Muscle of leg (tissue), 16 donors: ENCODE measurements at places on chromosomes 11 and 22. TPM values are rescaled to one million over a fixed set of nuclear protein-coding genes. Genes with fewer than 3 reads are reported as not detected.

The IFT27 gene
- 24.5 TPM for polyA plus RNA-seq

The KCNQ1OT1 gene
- 1.00 TPM for polyA plus RNA-seq

The CTNND1 gene
- polyA plus RNA-seq = 144 TPM

The SLC6A5 gene
- polyA plus RNA-seq = not detected

The CARNS1 gene
- polyA plus RNA-seq = 77.5 TPM

The HBD gene
- polyA plus RNA-seq = 0.57 TPM

The ADORA2A gene
- 8.1 TPM for polyA plus RNA-seq

The FAM168A gene
- 29.4 TPM for polyA plus RNA-seq

The LRRC10B gene
- polyA plus RNA-seq = 0.18 TPM

The PTGDR2 gene
- 0.82 TPM for polyA plus RNA-seq

The TSPAN32 gene
- 2.3 TPM for polyA plus RNA-seq

The RIBC2 gene
- 1.9 TPM for polyA plus RNA-seq

- DNase-seq = no peak
Measured at GRCh38 chr22:23193196-23193827, 13.0 kb downstream of the BCR start.

- DNase-seq = no peak
Measured at GRCh38 chr11:115166820-115167219, 337.4 kb downstream of the CADM1 start.

DNA sequence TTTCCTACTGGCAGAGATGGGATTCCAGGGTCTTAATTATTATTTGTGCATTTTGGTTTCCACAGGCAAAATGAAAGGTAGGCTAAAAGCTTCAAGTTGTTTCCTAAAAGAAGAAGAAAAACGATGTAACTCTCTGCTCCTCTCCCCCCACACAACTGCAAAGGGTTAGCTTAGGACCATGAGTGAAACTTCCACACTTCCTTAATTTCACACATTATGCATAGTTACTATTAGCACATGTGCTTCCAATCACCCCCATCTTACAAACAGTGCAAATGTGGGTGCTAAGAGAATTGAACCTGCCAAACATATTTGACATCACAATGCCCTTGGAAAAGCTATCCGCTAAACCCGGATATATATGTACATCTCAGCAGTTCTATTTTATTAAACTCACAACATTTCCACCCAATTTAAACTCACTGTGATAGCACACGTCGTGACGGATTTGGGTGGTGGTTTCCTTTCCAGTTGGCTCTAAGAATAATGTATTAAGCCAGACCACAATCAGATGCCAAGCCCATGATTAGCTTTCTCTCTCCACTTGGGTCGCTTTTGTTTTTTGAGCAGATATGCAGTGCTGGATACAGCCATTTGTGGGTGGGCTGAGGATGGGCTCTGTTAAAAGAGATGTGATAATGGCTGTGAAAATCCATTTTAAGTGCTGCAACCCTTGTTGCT is 245.0 kb upstream of the POU2AF2 start:
- DNase-seq = peak; percentile 80

GRCh38 chr11:15707194-15707593 is 592.5 kb downstream of the INSC start:
- DNase-seq = no peak

- no peak for DNase-seq
Measured at GRCh38 chr11:7486098-7486780, 933 bp downstream of the OLFML1 start.

GRCh38 chr11:36631774-36632173 is 33.7 kb upstream of the RAG2 start:
- no peak for DNase-seq

DNA sequence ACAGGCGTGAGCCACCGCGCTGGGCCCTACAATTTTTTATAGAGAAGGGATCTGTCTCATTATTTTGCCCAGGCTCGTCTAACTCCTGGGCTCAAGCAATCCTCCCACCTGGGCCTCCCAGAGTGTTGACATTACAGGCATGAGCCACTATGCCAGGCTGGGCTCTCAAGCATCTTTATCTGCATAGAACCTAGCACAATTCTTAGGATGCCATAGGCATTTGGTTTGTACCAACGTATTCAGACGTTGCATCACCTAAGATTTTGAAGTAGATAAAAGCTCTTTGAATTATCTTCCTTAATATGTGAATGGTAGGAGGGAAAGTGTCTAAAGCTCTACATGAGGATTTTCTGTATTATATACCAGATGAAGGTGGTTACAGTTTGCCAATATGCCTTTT is 30.5 kb downstream of the RTN3 start:
- DNase-seq = no peak

DNA sequence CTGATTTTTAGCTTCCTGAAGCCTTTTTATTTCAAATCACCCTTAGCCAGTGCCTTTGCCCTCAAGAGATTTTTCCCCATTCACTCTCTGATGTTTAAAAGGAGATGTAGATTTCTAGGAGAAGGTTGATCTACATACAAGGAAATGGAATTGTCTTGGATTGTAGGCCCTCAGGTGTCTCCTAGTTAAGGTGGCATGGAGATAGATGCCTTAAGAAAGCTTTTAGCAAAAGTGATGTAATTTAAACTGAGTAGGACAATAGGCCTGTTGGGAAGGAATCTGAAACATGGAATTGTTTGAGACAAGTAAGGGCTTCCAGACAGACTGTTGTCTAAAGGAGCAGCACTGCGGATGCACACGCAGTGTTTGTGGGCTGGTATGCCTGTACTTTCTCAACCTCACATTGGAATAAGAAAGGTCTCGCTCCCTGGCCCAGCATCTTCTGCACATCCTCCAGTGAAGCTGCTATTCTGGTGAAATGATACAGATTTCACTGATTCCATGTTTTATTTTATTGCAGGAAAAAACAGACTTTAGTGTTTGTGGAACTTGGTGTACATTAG is 69.8 kb upstream of the SLC25A18 start:
- DNase-seq = no peak

- no peak for DNase-seq
Measured at GRCh38 chr11:20029193-20029592, 131.1 kb downstream of the DBX1 start.

DNA sequence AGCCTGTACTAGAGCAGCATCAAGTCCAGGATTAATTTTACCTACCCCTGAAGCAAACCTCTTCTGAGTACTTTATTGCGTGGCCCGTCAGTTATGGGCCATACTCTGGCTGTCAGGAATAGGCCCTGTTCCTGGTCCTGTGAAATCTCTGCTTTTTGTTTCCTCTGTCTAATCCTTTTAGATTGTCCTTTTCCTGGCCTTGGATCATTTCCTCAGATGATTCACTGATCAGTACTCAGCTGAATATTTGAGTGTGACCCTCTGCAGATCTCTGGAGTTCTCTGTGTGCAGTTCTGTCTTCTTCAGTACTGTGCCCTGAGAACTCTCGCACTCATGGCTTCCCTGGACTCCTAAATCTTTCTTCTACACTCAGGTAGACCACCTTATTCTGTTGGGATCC is 123.5 kb downstream of the UVRAG start:
- no peak for DNase-seq

DNA sequence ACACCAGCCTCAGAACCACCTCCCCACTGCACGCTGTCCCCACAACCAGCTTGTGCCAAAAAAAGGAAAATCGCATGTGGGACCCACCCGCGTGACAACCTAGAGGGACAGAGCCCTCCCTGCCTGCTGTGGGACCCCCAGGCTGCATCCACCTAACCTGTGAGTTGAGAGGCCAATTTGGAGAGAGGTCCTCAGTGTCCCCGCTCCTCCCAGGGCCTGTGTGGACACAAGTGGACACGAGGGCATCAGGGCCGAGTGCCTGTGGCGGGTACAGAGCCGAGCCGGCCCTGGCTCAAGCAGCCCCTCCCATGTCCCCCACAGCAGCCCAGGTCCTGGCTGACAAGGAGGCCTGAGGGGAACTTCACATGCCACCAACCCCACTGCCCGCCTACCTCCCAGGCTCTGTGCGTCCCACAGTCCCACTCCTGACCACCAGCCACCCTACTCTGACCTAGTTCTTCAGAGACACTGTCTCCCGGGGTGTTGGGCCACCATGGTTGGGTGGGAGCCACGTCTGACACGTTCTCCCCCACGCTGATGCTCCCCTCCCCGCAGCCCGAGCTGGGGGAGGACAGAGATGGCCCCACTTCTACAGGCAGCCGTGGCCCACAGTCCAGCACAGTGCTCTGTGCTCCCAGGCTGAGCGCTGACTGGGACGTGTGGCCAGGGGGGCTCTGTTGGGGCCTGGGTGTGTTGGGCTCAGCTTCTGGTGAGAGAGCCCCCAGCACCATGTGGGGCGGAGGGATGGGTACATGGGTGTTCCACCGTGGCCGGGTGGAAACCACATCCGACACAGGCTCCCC is 19.2 kb downstream of the SELENOO start:
- no peak for DNase-seq

DNA sequence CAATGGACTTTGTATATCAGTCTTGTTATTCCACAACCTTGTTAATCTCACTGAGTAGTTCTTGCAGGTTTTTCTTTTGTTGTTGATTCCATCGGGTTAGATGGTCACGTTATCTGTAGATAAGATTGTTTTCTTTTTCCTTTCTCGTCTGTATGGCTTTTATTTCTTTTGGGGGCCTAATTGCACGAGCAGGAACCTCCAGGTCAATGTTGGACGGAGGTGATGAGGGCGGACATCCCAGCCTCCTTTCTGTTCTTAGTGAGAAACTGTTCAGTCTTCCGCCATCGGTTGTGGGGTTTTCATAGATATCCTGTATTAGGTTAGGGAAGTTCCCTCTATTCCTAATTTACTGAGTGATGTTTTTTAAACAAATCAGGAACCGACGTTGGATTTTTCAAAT is 4.8 kb upstream of the PRR33 start:
- no peak for DNase-seq

DNA sequence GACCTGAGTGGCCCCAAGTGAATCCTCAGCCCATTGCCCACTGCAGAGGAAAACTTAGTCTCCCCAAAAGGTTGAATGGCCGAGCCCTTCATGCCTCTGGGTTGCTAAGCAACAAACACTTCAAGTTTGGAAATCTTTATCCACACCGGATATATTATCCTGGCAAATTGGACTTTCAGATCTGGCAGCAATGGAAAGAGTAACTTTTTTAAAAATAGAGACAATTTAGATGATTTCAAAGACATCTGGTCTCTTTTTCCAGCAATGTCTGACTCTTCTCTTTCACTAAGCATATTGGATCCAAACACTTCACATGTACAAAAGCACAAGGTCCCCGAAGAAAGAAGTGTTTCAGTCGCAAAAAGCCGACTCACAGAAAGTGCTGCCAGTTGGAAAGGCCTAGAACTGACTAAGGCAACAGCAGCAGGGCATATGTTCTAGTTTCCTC is 505.3 kb downstream of the SOX6 start:
- peak; percentile 92 for DNase-seq

DNA sequence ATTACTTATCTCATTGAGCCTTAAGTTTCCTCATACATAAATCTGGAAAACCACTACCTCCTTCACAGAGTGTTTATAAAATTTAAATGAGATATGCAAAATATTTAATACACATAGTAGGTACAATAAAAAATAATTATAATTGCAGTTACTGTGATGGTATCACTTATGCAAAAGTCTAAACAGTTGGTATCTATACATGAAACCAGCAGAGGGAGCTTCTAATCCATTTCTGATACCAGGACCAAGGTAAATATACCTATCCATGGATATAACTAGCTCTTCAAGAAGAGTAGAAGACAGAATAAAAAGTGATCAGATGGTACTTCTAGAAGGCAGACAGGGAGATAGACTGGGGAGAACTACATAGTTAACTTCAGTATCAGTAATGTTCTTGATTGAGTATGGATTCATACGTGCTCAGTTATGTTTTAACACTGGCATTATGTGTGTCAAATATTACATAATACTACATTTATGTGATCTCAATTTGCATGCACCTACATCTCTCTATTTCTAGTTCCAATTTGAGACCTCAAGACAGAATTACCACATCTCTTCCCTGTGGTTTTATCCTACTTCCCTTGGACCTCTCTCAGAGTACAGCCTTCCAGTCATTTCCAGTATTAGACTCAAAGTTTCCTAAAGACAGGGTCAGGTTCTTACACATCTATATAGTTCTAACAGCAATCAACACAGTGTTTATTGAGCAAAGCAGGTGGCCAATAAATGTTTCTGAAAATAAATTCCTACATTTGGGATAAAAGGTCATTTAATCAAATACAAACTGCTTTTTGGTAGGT is 13.7 kb upstream of the TSG101 start:
- peak; percentile 5 for DNase-seq

DNA sequence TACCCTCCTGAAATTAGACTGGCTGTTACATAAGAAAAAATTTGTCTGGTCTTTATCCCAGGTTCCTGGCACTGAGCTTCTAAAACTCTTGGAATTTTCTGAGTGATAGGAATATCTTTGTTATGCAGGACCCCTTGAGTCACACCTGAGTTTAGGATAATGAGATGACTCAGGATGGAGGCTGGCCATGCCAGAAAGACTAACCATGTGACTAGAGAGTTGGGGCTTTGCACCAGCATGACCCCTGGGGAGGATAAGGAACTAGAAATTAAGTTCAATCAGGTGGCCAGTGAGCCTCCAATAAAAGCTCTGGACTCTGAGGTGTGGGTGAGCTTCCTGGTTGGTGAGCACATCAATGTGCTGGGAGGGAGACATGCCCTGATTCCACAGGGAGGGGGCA is 88.1 kb downstream of the XRRA1 start:
- DNase-seq = no peak

DNA sequence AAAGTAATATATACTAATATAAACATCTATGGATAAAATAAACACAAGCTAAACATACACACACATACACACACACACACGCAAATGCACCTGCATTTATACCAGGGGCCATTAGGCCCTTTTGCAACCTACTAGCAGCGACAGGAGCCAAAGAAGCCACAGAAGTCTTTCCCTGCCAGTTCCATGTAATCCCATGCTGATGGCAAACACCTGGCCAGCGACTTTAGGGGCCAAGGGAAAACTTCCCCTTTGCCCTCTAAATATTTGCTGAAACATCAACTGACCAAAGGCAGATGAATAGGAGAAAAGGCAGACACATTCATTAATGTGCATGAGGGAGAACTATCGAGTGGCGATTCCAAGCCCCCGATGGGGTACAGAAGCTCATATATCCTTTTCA is 14.8 kb upstream of the P2RY2 start:
- DNase-seq = no peak

DNA sequence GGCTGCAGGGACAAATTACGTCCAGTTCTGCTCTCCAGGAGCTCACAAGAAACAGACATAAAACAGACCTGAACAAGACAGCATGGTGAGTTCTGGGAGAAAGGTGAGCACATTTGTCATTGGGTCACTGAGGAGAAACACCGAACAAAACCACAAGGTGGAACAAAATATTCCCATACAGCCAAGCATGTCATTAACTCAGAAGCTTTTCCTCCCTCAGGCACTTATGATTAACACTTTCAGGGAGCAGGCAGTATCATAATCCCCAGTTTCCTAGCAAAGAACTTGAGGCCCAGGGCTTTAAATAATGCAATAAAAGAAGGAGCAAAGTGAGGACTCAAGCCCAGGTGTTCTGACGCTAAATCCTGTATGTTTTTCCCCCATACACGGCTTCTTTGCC is 43.0 kb downstream of the P4HA3 start:
- no peak for DNase-seq

GRCh38 chr11:30585892-30586250 is 282 bp downstream of the MPPED2 start:
- DNase-seq = peak; percentile 69

DNA sequence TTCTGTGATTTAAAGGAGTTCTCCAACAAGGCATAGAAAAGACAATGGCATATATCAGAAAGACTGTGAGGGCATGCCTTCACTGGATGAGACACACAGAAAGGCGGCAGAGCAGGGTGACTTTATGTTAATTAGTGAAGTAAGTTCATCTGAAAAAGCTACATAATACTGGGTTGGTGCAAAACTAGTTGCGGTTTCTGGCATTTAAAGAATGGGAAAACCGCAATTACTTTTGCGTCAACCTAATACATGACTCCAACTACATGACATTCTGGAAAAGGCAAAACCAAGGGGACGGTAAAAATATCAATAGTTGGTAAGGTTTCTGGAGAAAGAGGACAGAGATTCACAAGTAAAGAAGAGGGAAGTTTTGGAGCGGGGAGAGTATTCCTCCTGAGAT is 5.1 kb downstream of the RFPL1 start:
- DNase-seq = no peak
